ENCODE measurements at places on chromosomes 12 and 14.
A peak's percentile ranks its signal among the peaks of the same experiment; 100 is the strongest.

DNA sequence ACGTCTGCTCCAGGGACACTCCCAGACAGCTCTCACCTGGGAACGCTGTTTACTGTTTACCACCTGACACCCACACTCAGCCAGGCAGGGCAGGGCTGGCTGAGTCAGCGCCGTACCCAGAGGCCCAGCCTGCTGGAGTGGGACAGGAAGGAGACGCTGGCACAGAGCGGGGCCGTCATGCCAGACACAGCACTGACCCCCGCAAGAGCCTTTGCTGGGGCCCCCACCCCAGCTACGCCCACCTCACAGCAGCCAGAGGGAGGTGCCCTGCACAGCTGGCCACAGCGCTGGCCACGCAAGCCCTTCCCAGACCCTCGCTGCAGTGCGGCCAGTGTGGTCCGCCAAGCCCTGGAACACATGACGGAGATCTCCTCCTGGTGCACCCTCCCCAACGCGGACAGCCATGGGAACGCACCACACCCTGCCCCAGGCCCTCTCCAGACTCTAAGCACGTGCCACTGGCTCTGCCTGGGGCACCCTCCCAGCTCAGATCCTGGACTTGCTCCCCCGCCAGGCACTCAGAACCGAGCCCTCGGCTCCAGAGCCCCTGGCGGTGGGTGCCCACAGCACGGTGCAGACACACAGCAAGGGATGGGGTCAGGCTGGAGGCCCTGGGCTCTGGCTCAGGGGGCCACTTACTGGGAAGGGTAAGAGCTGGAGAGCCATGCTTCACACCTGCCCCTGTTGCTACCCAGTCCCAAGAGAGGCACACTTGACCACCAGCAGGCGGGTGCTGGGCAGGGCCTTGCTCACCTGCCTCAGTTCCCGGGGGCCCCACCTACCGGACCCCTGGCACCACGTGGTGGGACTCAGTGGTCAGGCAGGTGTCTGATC lies 5.7 kb downstream of the AHNAK2 start:
- no peak for DNase-seq

DNA sequence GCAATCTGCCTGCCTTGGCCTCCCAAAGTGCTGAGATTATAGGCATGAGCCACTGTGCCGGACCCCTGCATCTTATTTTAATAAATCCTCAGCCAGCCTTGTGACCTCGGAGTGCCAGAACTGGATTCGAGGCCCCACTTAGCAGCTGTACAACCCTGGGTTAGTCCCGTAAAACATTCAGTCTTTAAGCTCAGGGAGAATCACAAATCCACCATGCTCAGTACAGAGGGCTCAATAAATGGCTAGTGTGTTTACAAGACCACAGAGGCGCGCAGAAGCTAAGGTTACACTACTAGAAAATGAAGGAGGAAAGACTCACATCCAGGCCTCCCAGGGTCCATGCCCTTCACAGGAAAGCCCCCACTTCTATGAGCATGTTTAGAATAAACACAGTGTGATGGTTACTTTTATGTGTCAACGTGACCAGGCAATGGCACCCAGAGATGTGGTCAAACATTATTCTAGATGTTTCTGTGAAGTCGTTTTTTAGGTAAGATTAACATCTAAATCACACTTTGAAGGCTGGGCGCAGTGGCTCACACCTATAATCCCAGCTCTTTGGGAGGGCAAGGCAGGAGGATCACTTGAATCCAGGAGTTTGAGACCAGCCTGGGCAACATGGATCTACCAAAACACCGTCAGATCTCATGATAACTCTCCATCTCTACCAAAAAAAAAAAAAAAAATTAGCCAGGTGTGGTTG lies 55.3 kb downstream of the CLMN start:
- no peak for DNase-seq

- DNase-seq = no peak
Measured at GRCh38 chr12:116783525-116784237, 45.6 kb downstream of the RNFT2 start.

- no peak for DNase-seq
Measured at GRCh38 chr14:78297858-78298257, 127.7 kb downstream of the NRXN3 start.

- peak; percentile 69 for DNase-seq
Measured at GRCh38 chr14:99729991-99730875, 46.1 kb downstream of the CYP46A1 start.

DNA sequence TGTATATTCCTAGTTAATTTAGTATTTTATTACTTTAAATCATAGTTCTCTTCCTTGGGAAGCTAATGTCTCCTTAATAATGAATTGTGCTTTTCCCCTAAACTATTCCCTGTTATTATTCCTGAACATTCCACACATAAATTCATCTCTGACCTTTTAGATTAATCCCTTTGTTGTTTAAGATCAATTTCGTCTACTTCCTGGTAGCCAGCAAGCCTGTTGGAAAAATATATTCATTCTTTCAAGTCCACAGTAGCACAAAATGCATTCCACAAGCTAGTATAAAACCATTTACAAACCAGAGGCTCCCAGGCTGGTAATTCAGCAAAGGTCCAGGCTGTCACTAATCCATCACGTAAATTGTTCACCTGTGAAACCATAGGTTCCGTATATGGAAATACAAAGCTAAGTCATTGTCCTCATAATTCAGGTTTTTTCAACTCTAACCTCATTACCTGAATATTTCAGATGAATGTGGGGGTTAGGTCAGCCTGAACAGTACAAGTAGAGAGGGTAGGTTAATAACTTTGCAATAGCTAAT lies 232.7 kb downstream of the SEC23A start:
- DNase-seq = no peak

DNA sequence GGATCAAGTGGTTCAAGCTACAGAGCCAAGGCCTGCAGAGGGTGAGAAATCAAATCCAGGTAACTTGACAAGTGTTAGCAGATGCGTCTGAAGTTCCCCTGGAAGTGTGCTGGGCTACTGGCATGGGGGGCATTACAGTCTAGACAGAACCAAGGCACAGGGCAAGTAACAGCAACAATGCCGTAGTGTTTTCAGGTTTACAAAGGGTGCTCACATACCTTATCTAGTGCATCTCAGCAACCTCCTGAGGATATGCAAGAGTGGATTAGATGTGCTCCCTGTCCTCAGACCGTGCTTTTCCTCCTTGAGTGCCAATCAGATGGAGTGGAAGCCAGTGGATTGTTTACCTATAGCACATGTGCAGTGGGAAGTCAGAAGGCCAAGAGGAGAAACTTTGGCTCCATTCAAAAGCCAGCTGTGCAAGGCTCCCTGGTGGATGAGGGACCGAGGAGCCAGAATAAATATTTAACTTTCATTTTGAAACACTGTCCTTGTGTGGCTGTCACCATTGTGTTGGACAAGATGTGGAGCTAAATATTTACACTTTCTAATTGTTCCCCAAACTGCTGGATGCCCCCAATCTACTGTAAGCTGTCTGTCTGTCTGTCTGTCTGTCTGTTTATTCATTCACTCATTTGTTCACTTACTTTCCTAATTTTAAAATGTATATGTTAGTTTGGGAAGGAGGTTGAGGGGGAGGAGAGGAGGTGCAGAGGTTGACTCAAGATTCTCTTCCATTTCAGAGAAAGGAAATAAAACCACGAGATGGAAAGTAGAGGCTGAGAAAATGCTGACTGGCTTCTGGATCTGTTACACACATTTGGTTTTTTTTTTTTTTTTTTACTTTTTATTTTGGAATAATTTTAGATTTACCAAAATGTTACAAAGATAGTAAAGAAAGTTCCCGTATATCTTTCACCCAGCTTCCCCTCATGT lies 184.0 kb upstream of the PARP11 start:
- DNase-seq = no peak

GRCh38 chr12:97943359-97943758 lies 480.8 kb downstream of the RMST start:
- DNase-seq = no peak

DNA sequence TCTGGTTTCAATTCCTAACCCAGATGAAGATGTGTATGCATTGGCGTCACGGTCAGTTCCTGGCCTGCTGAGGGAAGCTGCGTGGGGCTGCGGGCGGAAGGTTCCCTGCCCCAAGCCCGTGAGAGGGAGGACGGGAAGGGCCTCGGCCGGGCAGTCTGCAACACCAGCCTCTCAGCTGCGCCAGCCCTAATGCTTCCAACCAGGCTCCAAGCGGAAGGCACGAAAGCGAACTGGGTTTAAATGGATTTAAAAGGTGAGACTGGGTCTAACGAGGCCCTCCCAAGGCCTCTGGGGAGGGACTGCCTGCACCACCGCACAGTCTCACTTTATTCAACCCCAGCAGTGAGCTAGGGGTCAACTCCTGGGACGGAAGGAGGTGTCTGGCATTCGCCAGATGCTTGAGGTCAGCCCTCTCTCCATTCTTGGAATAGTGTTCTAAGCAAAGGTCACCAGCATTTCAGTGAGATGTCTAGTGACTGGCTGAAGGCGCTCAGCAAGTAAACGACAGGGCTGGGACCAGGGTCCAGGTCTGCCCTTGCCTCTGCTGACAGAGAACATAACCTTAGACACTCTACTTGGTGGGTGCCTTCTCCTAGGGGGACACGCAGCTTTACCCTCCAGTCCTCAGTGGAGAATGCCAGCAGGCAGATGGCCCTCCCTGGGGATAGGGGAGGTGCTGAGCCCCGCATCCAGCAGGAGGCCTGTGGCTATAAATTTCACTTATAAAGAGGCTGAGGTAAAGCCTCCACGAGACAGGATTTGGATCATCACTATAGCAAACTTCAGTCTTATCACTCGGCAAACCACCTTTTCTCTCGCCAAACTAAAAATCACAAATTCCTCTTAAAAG lies 92.2 kb downstream of the PIWIL1 start:
- DNase-seq = no peak

- DNase-seq = no peak
Measured at GRCh38 chr14:42710071-42710470, 1103.4 kb downstream of the LRFN5 start.

DNA sequence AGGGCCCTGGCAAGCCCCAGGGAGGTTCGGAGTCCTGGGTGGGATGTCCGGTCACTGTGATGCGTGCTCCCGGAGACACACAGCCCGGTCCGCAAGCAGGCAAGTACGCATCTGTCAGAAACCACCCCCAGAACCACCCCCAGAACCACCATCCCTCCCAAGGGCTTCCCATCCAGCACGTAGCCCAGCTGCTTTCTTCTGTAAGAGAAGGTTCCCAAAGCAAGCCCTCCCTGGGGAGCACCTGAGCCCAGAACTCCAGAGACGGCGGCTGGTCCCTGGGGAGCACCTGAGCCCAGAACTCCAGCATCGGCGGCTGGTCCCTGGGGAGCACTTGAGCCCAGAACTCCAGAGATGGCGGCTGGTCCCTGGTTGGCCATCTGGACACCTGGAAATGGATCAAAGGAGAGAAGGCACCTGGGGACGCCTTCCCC lies 2.6 kb upstream of the FBRSL1 start:
- DNase-seq = no peak

DNA sequence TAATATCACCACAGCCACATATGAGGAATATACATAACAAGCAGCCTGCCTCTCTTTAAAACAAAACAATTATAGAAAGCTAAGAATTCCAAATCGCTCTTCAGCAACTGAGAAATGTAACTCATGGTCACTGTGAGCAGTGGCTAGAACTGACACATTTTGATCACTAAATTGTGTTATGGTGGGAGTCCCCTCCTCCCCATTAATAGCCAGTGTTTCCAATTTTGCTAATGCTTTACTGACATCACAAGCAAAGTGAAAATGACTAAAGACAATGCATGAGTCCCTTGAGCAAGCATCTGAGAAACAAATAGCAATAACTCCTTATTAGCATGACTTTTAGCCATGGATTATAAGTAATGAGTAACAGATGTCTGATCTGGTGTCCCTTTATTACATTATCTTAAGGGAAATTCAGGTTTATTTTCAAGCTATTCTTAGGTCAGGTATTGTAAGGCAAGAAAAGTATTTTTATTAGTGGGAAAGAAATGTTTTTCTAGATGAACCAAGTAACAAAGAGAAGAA lies 148.3 kb downstream of the KCNH5 start:
- DNase-seq = no peak

- no peak for DNase-seq
Measured at GRCh38 chr14:101889898-101890297, 74.5 kb upstream of the DYNC1H1 start.

GRCh38 chr12:32568228-32568627 lies 110.9 kb upstream of the DNM1L start:
- DNase-seq = no peak

DNA sequence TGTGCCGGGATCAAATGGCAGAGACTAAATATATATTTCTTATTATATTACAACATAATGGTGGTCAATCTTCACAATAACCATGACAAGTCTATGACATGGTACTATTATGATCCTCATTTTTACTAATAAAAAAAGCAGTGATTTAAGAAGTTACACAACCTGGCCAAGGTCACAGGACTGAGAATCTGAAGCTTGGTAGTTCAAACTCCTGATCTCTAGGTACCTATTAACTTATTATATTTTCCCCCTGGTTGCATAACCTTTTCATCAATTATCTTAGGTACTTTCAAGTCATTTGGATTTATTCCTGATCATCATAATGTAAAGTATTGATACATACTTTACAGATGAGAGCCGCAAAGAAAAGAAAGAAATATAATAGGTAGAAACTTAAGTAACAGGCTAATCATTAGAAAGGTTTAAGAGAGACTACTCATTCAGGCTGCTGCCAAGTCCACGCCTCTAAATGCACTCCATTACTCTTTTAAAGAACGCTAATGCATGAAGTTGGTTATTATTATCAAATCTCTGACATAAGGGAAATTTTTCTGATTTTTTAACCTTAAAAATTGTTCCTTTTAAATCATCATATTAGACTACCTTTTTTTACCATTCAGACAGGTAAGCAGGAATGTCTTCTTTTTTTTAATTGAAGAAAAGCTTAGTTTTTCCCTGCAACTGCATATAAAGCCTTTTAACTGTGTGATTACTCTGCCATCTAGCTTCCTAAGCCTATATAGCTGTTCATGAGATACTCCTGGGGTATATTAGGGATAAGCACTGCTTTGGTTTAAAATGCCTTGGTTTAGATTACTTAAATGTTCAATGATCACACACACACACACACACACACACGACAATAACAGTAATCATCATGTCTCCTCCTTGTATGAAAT lies 35.6 kb downstream of the RPS29 start:
- no peak for DNase-seq

DNA sequence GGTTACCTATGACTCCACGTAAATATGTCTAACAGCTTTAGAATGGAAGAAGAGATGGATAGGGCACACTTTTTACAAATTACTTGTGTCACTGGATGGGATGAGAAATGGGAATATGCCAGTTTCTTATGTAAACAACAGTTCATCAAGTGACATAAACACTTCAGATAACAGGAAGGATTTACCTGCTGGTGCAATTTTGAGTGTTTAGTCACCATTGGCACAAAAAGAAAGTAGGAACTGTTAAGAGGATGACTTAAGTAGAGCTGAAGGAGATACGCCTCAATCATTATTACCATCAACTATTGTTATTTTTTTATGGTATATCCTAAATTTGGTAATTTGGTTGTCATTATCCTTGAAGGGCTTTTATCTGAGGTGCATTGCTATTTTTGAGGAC lies 83.2 kb downstream of the RMST start:
- no peak for DNase-seq
